Urothelium cell line (cell line): ENCODE measurements at places on chromosomes 4 and X.

- DNase-seq = no peak
These were observed 1114.5 kb upstream of the LCORL start for GRCh38 chr4:19135895-19136633.

- DNase-seq = no peak
These were observed 5.2 kb downstream of the APLN start for GRCh38 chrX:129649268-129650182.

DNA sequence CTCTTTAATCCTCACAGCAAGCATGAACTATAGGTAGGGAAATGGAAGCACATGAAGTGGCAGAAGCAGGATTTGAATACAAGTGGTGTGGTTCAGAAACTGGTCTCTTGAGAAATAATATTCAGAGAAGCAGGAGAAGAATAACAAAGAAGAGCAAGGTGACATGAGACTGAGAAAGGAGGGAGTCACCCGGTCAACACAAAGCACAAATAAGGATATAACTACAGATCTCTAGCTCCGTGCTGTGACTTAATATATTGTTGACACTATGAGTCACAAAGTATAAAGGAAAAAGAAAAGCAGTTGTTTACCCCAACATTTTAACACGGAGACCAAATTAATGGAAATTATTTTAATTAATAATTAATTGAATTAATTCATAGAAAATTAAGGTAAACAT, 204.5 kb downstream of the CPE start:
- DNase-seq = no peak

GRCh38 chr4:15354371-15355297, 73.2 kb upstream of the C1QTNF7 start:
- DNase-seq = no peak

DNA sequence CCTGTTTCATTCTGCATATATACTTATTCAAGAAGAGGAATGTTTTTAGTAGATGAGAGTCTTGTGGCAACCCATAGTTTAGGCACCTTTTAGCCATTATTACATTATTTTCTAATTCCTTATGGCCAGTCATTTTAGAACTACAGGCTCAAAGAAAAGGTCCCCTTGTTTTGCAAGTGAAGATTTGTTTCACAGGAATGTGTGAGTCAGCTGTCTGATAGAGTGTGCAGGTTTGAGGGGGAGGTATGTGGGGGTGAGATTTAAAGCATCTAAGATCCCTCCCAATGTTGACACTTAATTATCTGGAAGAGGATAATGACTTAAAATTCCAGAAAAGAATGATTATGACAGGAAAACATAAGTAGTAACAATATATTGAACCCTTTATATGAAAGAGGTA, 495.6 kb downstream of the KCNIP4 start:
- peak; percentile 53 for DNase-seq

DNA sequence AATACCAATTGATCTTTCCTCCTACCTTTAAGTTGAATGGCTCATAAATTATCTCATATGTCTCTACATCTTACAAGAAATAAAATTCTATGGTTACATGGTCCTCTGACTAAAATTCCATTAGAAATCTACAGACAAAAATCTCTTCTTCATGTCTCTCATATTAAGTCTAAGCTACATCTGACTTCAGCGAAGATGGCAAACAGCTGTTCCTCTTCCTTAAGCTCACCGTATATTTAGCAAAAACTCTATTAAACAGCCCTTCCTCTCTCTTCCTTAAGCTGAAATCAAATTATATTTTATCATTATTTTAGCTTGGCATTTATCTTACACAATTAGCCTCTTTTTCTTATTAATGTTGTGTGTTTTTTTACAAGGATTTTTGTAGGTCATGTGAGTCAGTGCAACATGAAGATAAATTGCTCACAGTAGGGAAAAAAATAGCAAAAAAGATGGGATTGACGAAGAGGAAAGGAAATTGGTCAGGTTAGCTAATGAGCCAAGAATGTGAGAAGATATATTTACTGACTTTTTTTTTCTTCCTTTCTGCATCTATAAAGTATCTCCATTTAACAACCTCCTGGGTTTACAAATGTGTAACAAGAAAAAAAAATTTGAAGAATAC, 2412.8 kb downstream of the ARAP2 start:
- no peak for DNase-seq

- no peak for DNase-seq
These were observed 54.5 kb downstream of the CHM start for GRCh38 chrX:85992811-85993229.

- no peak for DNase-seq
These were observed 2.3 kb upstream of the MSL3 start for GRCh38 chrX:11755724-11756123.

- no peak for DNase-seq
These were observed 84.0 kb downstream of the LPAR4 start for GRCh38 chrX:78831523-78831922.

DNA sequence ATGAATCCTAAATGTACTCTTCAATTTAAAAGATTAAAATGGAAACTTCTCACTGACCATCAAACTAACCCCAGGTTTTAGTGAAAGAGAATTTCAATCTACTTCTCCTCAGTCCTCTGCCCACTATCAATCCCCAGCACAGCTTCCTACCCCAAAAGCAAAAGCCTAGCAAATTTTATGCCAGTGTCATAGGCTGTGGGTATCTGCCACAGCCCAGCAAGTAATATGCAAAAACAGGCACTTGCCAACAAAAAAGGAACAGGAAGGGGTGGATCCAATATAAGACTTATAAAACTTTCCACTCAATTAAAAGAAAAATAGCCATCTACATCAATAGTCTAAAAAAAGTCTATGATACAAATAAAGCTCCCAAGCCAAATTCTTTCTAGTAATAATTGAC, 22.3 kb downstream of the CAMK2D start:
- DNase-seq = no peak

- DNase-seq = no peak
These were observed 417.1 kb downstream of the RAB28 start for GRCh38 chr4:13067077-13067476.

- DNase-seq = no peak
These were observed 322.7 kb upstream of the PITX2 start for GRCh38 chr4:110945600-110945999.

- peak; percentile 12 for DNase-seq
These were observed 128.5 kb downstream of the PRSS12 start for GRCh38 chr4:118224243-118224829.

DNA sequence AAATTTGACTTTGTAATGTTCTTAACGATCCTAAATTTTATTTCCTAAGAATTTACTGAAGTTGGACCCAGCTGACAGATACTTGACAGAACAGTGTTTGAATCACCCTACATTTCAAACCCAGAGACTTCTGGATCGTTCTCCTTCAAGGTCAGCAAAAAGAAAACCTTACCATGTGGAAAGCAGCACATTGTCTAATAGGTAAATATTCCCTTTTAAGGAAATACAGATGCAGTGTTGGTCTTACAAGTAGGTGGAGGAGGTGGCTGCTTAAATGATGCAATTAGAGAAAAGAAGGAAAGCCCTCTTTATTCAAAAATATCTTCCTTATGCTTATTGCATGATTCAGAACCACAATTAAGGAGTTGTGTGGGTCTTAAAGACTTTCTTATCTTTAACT, 73.5 kb downstream of the RS1 start:
- no peak for DNase-seq

- DNase-seq = no peak
These were observed 195.6 kb downstream of the RASL11B start for GRCh38 chr4:53057679-53058078.

GRCh38 chr4:129110931-129111330, 15.0 kb downstream of the C4orf33 start:
- DNase-seq = no peak

- no peak for DNase-seq
These were observed 59.9 kb downstream of the KIT start for GRCh38 chr4:54717694-54718093.
